ENCODE measurements at places on chromosomes 7 and 10.
A peak's percentile ranks its signal among the peaks of the same experiment; 100 is the strongest.

DNA sequence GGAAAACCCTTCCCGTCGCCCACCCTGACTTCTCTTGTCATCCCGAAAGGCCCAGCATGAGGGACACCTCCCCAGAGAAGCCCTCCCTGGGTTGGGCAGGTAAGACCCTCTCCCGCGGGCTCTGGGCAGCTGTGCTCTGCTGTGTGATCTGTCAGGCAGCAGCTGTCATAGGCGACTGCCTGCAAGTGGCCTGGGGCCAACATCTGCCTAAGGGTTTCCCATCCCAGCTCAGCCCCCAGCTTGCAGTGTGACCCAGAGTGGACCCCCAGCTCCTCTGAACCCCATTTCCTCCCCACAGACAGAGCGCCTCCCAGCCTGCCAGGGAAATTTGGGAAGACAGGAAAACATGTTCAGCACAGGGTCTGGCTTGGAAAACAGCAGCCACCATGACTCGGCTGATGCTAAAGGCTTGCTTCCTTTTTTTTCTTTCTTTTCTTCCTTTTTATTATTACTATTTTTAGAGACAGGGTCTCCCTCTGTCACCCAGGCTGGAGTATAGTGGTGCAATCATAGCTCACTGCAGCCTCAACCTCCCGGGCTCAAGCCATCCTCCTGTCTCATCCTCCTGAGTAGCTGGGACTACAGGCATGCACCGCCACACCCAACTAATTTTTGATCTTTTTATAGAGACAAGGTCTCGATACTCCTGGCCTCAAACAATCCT is 18.3 kb upstream of the TNRC18 start:
- DNase-seq = no peak

DNA sequence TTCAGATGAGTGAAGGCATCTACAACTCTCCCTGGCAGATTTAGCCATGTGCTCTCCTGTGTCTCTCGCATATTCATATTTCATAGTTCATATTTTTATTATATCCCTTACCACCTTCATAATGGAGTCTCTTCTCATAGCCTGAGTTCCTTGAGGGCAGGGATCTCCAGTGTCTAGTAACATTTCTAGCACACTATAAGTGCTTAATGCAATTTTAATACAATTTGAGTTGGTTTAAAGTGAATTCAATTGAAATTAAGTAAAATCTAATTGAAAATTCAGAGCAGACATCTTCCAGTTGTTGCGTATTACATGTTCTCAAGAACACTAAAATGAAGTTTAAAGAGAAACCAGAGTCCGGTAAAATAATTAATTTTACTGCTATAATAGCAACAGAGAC is 163.6 kb upstream of the GNAI1 start:
- DNase-seq = no peak

DNA sequence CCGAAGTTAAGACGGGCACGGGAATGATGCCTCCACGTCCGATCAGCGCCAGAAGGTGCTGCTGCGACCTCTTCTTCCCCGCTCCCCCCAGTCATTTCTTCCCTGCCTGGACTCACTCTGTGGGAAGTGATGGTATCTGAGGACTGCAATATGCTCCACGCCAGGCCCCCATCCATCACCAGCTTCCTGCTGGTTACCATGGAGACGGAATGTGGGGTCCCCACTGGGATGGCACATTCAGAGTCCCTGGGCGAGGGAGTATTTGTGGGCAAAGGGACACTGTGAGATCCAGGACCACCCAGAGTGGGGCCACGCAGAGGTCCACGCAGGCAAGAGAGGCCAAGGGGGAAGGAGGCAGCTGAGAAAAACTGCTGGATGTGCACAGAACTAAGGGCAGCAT is 39.7 kb downstream of the CARD11 start:
- no peak for DNase-seq

- no peak for DNase-seq
These were observed 310.7 kb downstream of the WDR37 start for GRCh38 chr10:1366811-1367425.

- no peak for DNase-seq
These were observed 6.3 kb downstream of the CALML5 start for GRCh38 chr10:5492929-5493576.

- no peak for DNase-seq
These were observed 124.3 kb downstream of the GPAM start for GRCh38 chr10:112059220-112059619.

- DNase-seq = no peak
These were observed 18.2 kb downstream of the COL17A1 start for GRCh38 chr10:104067525-104067924.

GRCh38 chr10:60967260-60967659 is 23.3 kb upstream of the RHOBTB1 start:
- no peak for DNase-seq

DNA sequence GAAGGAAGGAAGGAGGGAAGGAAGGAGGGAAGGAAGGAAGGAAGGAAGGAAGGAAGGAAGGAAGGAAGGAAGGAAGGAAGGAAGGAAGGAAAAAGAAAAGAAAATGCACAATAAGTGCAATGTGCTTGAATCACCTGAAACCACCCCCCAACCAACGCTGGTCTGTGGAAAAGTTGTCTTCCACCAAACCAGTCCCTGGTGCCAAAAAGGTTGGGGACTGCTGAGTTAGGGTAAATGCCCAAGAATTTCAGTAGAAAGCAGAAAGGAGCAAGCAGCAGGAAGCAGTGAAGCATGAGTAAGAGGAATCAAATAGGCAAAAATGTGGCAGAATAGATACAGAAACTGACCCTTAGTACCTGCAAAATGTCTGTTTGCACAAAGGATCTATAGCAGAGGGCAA is 137.2 kb downstream of the JCAD start:
- no peak for DNase-seq

DNA sequence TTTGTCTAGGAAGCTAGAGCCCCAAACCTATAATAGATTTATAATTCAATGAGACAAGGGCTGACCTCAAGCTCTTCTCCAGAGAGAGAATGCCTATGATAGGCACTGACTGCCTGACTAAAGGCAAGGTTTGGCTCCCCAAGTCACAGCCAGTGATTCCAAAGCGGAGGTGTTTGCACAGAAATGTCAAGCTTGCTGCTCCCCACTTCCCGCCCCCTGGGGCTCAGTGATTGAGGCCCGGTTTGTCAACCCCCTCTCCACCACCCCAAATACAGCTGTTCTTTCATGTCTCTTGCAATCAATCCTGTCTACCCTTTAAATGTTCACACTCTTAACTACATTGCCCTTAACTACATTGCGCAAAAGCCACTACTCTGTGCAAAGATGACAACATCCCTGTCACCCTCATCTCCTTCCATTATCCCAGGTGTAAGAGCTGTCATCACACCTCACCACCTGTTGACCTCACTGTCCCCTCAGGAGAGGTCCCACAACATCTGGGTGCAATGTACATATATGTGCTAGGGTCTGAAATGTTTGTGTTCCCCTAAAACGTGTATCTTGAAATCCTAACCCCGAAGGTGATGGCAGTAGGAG is 58.0 kb downstream of the NUDCD3 start:
- DNase-seq = no peak

- peak; percentile 96 for DNase-seq
These were observed 327.2 kb upstream of the AKR1E2 start for GRCh38 chr10:4498711-4499251.

DNA sequence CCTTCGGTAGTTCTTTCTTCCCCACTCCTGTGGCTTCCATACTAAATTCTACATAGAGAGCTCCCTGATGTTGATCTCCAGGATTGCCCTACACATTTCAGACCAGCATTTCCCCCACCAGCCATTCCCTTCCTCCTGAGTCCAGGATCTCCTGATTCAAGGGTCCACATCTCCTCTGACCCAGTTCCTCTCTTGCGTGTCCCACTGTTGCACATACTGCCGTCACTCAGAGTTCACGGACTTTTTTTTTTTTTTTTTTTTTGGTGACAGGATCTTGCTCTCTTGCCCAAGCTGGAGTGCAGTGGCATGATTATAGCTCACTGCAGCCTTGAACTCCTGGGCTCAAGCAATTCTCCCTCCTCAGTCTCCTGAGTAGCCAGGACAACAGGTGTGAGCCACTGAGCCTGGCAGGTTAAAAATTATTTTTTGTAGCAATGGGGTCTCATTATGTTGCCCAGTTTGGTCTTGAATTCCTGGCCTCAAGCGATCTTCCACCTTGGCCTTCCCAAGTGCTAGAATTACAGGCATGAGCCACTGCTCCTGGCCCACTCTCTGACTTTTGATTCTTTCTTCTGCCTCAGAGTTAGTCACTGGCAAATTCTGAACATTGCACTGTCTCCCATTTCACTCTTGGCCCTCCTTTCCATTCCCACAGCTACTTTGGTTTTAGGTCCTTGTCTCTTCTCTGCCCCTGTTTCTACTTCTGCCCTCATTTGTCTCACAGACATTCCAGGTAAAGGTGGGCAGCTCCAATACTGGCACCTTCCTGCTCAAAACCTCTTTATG is 29.6 kb upstream of the ZRANB1 start:
- DNase-seq = no peak

- DNase-seq = no peak
These were observed 23.9 kb upstream of the REEP3 start for GRCh38 chr10:63497321-63497720.

GRCh38 chr7:7201578-7202374 is 19.4 kb downstream of the C1GALT1 start:
- no peak for DNase-seq

DNA sequence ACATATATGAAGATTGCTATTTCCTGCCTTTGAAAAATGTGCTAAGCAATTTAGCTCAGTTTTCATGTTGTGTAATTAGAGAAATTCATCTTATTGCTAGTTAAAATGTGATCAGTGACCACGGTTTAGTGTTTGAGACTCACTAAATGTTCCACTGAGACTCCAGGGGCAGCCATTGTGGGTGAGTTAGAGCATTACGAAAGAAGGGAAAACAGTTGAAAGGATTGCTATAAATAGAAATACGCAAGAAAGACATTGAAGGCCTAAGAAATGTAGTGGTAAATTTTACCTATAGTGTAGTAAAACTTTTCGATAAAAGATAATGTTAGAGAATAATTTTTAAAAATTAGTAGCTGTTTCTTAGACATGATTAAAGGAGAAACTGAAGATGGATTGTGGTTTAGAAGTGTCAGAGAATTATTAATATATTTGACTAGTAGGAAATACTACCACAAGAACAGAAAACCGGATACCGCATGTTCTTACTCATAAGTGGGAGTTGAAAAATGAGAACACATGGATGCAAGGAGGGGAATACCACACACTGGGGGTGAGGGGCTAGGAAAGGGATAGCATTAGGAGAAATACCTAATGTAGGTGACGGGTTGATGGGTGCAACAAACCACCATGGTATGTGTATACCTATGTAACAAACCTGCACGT is 394.5 kb downstream of the SEMA3D start:
- DNase-seq = no peak

DNA sequence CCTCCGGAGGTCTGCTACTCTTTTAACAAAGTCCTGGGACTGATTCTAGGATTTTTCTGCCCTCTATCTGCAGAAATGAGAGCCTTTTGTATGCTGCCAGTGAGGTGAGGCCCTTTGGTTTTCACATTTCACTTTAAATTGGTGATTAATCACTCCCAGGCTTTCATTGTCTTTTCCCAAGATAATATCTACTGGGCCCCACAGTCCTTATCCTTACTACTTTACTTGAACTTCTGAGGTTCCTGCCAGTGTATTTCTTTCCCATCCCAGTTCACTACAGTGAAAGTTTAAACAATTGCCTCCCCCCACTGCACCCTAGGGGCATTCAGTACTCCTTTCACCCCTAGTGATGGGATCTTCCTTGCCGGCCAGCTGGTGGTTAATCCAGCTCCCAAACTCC is 127.4 kb upstream of the INHBA start:
- DNase-seq = no peak

DNA sequence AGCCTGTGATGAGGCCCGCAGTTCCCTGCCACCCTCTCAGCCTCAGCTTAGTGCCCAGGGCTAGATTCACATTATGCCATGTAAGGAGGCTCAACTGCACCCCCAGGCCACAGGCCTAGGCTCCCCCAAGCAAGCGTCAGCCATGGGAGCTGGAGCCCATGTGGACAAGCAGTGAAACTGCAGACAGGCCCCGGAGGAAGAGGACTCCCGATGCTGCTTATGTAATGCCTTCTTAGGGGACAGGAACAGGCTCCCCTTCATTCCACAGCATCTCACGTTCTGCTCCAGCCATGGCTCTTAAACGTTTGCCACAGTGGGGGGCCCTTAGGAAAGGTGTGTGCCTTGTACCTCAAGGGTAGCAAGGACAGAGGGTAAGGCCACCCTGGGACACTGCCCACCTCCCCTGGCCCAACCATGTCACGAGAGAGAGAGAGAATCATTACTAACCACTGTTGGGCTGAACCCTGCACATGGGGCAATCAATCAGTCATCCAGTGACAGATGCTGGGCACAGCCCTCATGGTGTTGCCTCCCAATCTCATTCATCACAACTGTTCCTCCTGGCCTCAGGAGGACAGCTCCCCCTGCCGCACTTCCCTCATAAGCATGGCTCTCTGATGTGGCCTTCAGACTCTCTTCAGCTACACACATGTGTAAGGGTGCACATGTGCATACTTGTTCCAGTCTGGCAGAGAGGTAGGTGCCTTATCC is 263.0 kb downstream of the GRID1 start:
- no peak for DNase-seq

GRCh38 chr10:97852277-97852676 is 2.6 kb downstream of the GOLGA7B start:
- DNase-seq = no peak

- DNase-seq = no peak
These were observed 231.8 kb downstream of the WDR37 start for GRCh38 chr10:1287971-1288401.

GRCh38 chr10:17273403-17273802 is 45.4 kb downstream of the VIM start:
- DNase-seq = peak; percentile 72

DNA sequence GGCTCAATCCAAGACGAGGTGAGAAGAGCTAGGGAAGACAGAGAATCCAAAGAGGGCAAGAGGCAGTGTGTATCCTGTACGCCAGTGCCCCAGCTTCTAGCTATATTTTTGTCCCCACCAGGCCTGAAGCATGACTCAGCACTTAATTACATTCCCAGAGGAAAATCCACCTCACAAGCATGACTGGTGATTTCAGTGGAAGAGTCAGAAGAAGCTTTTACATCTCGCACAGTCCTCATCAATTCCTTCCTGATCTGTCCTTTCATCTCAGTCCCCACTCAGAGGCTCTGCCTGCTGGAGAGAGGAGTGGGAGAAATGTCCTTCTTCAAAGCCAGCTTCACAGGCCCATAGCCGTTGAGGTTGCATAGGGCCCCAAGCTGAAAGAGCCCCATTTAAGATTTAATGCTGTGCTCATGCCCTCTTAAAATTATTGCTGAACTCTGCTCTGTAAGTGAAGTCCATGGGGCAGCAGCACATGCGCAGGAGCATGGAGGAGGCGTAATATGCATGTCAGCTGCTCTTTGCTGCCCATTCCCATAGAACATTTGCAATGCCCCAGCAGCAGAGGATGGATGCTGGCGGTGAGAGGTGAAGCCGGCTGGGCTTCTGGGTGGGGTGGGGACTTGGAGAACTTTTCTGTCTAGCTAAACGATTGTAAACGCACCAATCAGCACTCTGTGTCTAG is 39.0 kb upstream of the AOAH start:
- no peak for DNase-seq

- DNase-seq = no peak
These were observed 997.9 kb upstream of the POT1 start for GRCh38 chr7:125927556-125927955.

DNA sequence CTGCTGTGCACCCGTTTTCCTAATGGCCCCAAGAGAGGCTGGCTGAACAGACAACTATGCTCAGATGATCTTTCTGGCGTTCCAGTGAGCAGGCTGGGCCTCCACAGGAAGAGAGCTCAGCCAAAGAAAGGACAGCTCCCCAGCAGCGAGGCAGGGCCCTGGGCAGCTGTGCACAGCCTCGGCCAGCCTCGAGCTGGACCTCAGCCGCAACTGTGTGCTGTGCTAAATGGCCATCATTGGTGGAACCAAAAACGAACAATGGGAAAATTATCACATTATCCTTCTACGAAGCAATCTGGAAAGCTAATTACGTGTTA is 97.5 kb downstream of the CTBP2 start:
- no peak for DNase-seq

Measured in HFFc6 (cell line).